ENCODE measurements at places on chromosomes 16 and 17.

GRCh38 chr17:37839196-37839978, 84.8 kb upstream of the TBC1D3K start:
- no peak for DNase-seq

GRCh38 chr16:53258809-53259208, 175.5 kb upstream of the RBL2 start:
- no peak for DNase-seq

DNA sequence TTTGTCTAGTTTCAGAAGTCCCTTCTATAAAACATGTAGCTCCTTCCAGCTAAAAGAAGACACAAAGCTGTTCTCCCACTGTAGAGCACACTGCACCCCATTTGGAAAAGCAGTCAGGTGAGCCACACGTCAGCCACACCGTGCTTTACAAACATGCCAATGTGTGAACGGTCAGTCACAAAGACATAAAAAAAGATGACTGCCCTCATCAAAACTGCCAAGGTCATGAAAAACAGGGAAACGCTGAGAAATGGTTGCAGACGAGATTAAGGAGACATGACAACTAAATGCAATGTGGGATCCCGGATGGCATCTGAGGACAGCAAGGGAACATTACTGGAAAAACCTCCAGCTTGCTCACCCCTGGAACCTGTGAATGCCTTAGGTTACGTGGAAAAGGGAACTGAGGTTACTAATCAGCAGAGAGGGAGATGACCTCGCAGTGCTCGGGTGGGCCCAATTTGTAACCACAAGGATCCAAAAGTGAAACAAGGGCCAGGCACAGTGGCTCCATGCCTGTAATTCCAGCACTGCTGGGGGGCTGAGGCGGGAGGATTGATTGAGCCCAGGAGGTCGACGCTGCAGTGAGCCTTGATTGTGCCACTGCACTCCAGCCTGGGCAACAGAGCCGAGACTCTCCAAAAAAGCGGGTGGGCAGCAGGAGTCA, 8.1 kb downstream of the ANKRD11 start:
- DNase-seq, result no peak

DNA sequence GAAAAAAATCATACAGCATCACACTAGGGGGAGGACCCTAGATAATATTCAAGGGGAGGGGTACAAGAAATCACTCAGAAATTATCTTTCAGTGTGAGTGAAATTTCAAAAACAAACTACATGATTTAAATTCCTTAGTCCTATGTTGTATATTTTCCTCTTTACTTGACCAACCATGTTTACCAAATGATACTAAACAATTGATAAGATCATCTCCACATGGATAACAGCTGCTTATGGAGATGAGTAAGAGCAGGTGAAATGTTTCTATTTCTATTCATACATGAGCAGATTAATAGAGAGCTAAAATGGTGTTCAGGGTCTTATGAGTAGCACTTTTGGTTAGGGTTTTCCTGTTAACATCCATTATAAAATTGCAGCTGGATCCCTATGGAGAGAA, 7.3 kb upstream of the VAT1L start:
- DNase-seq, result no peak

DNA sequence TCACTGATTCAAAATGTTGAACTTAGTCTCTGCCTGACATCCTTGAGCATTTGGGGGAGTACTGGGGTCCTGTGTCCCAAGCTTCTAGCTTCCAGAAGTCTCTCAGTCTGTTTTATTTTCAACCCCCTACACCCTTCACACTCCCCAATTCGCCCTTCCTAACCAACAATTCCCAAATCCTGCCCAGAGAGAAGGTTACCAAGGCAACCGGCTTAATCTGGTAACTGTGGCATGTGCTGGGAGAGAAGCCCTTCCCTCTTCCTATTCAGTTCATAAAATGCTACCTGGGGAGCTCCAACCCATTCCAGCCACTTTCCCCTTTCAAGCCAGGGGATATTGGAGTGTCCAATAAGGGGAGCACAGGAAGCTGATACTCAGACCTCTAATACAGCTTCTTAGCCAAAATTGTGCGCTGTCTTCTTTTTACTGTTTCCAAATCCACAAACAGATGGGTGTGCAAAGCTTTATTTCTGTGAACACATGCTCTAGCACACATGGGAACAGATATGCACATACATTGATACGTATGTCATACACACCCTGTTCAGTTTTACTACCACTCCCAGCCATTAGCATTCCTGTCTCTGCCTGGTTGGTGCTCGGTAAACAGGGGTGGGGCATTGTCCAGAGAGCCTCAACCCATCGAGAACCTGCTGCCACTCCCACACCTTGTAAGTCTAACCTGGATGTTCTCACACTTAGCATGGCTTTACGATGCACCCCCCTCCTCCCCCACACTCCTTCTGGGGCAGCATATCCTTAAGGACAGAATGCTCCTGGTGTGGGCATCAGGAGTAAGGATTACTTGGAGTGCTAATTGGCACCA, 1.1 kb upstream of the RAPGEFL1 start:
- DNase-seq, result no peak
